Natural killer cell (primary cell): ENCODE measurements at places on chromosomes 16 and 17.

DNA sequence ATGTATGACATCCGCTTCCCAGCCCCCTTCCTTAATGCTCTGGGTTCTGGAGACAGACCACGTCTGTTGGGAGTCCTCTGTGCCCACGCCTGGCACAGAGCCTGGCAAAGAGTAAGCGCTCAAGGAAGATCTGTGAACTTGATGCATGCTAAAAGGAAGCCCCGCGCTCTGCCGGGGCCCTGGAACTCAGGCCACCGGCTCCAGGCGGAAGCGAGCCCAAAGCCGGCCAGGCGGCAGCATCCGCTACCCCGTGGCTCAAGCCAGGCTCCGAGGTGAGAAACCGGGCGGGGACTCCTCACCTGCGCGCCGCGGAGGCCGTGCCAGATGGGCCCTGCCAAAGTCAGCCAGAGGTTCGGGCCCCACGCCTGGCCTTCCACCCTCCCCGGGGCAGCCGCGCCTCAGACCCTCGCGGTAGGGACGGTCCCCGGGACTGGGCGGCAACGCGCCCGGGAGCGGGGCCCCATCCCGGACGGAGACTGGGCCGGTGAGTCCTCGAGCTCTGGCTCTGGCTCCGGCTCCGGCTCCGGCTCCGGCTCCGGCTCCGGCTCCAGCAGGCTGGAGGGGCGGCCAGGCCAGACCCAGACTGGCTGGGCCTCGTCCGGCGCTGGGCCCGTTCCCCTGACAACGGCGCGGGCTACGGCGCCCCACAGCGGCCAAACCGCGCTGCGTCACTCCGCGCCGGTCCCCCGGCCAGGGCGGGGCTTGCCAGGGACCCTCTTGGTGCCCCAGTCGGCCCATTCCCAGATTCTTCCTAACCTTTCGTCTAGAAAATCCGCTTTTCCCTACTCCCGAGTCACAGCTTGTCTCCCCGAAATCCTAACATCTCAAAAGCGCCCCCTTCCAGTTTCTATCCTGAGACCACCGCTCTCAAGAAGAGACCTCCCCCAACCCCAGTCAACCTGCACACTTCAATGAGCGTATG lies at the start of gene ZDHHC1:
Gene ZDHHC1 (minus strand): TSS at position 606 of the 922 bp plus-strand sequence. CDS start 8,702 bp downstream, outside the sequence.
- H3K4me1 ChIP-seq: peaks cover 8% of the 10 kb centered on the region
- no peaks in the 10 kb centered on the region for H3K36me3 ChIP-seq
- H3K27me3 ChIP-seq: peaks cover 2% of the 10 kb centered on the region
- peak; percentile 63 for DNase-seq
- peak within 1 kb of the TSS; percentile 39 for H3K4me3 ChIP-seq
- H3K27ac ChIP-seq: no peak within 1 kb of the TSS

GRCh38 chr16:81940781-81941560 lies 70.3 kb downstream of the SDR42E1 start:
- H3K36me3 ChIP-seq: peaks cover 85% of the 10 kb centered on the region
- peak; percentile 57 for DNase-seq
- no peak overlapping the region for H3K27ac ChIP-seq
- no peak overlapping the region for H3K4me3 ChIP-seq

DNA sequence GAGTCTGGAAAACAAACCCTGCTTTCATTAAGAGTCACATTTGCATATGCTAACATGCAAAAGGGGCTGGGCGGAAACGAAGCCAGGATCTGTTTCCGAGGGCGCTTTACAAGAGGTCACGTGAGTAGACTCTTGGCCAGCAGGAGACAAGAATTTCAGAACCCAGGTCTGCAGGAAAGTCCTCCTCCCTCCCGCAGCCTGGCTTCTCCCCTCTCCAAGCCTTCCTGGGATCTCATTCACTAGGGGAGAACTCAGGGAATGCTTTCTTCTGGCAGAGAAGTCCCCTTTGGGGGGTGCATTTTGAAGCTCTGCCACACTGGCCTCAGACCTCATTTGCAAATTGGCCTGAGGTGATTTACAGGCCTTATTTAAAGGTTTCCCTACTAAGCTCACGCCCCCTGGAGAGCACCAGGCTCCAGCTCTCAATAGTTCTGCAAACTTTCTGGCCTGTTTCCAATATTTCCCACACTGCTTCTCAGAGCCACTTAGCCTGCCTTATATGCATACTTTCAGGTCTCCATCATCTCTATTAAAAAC lies 57.2 kb upstream of the CACNG5 start:
- H3K27ac ChIP-seq: no peak overlapping the region
- H3K4me3 ChIP-seq: no peak overlapping the region
- no peak for DNase-seq

GRCh38 chr16:11168386-11169051 lies 87.5 kb downstream of the SOCS1 start:
- no peak overlapping the region for H3K27ac ChIP-seq
- no peak for DNase-seq
- H3K4me3 ChIP-seq: no peak overlapping the region
- H3K4me1 ChIP-seq: no peaks in the 10 kb centered on the region
- H3K36me3 ChIP-seq: peaks cover 10% of the 10 kb centered on the region

DNA sequence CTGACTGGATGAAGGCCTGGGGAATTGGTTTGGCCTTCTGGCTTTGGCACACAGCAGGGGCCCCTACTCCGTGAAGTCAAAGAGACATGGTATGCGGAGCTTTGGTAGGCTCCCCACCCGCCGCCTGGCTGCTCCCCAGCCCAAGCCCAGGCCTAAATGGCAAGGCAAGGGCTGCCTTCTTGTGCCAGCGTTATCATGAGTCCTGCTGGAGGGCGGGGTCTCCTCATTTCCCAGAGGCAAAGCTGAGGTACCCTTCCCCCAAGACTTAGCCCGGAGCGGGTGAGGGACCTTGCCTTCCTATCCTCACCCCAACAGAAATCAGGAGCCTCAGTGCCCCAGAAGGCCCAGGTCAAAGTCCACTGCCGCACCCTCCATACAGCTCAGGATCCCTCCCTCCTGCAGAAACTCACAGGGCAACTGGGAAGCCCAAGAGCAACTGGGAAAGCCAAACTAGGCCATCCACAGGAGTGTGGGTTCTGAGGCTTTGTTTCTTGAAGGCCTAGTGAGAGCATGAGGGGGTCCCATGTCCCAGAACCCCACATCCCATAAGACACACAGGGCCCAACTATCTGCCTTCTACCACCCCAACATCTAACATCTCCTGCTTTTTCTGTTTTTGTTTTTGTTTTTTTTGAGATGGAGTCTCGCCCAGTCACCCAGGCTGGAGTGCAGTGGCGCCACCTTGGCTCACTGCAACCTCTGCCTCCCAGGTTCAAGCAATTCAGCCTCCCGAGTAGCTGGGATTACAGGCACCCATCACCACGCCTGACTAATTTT lies 9.3 kb downstream of the PGAP3 start:
- H3K27ac ChIP-seq: peak overlapping the region; percentile 47
- no peak for DNase-seq
- peaks cover 6% of the 10 kb centered on the region for H3K36me3 ChIP-seq
- peaks cover 69% of the 10 kb centered on the region for H3K4me1 ChIP-seq
- no peaks in the 10 kb centered on the region for H3K27me3 ChIP-seq
- H3K4me3 ChIP-seq: no peak overlapping the region

DNA sequence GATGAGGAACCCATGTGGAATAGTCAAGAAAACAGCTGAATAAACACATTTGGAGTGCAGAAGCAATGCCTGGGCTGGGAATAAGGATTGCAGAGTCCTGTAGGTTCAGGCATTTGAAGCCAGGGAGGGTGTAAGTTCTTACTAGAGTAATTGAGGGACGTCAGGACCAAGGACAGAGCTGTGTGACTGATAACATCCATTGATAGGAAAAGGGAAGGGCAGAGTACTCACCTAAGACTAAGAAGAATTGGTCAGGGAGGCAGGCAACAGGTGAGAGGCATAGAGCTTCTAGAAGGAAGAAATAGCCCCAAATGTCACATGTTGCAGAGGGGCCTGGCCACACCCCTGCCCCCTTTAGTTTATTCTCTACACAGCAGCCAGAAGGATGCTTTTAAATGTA lies 79.8 kb upstream of the TMEM132E start:
- H3K27ac ChIP-seq: no peak overlapping the region
- no peaks in the 10 kb centered on the region for H3K36me3 ChIP-seq
- H3K4me3 ChIP-seq: no peak overlapping the region
- H3K4me1 ChIP-seq: no peaks in the 10 kb centered on the region
- no peaks in the 10 kb centered on the region for H3K27me3 ChIP-seq

GRCh38 chr16:67443265-67443664 lies 12.3 kb downstream of the HSD11B2 start:
- no peak for DNase-seq
- peaks cover 50% of the 10 kb centered on the region for H3K36me3 ChIP-seq

DNA sequence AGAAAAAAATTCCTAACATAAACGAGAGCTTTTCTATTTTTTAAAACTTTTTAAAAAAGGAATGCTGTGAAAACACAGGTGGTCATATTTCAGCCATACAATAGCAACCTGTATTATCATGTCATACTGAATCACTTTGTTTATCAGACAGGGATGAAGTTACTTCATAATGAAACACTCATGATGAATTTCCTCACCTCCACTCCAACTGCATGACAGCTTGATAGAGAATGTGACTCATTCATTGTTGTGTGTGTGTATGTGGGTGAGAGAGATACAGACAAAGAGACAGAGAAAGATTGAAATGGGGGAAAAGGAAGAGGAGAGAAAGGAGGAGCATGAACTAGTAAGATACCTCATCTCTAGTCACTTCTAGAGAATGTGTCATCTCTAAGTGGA lies 109.0 kb downstream of the SYCE1L start:
- no peaks in the 10 kb centered on the region for H3K36me3 ChIP-seq
- H3K27ac ChIP-seq: no peak overlapping the region
- H3K27me3 ChIP-seq: no peaks in the 10 kb centered on the region

DNA sequence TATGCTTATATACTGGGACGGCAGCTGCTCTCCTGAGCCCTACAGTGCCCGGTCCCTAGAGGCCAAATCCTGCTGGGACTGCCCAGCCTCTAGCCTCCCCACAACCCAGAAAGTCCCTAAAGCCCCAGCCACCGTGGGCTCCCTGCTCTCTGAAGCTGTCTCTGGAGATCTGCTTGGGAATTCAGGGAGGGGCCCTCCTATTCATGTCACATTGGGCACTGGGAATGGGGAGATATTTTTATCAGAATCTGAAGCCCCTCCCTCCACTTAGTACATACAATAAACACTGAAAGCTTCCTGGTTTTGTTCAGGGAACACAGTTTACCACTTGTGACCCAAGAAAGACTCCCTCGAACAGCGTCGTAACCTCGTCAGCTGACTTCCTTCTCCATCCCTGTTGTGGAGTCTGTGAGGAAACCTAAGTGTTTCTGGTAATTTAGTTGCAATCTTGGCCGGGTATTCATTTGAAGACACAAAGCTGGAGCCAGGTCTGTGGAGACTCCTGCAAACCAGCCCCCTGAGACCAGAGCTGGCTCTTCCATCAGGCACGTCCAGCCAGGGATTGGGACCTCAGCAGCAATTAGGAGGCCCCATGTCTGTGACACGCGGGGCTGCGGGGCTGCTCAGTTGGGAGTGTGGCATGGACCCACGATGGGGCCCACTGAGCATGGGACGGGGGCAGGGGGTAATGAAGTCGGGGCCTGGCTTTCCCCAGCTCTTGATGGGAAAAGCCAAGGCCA lies 38.5 kb downstream of the PGS1 start:
- H3K4me3 ChIP-seq: no peak overlapping the region
- DNase-seq: no peak
- H3K36me3 ChIP-seq: peaks cover 40% of the 10 kb centered on the region
- H3K27me3 ChIP-seq: no peaks in the 10 kb centered on the region
- no peak overlapping the region for H3K27ac ChIP-seq

GRCh38 chr17:31758646-31759045 lies 100.4 kb downstream of the COPRS start:
- no peaks in the 10 kb centered on the region for H3K27me3 ChIP-seq
- DNase-seq: no peak
- no peaks in the 10 kb centered on the region for H3K4me1 ChIP-seq
- H3K27ac ChIP-seq: no peak overlapping the region
- H3K36me3 ChIP-seq: no peaks in the 10 kb centered on the region
- no peak overlapping the region for H3K4me3 ChIP-seq

- H3K36me3 ChIP-seq: peaks cover 4% of the 10 kb centered on the region
- no peak overlapping the region for H3K4me3 ChIP-seq
- H3K27ac ChIP-seq: no peak overlapping the region
Measured at GRCh38 chr17:40813804-40814203, 8.6 kb downstream of the KRT10 start.

GRCh38 chr16:11297492-11298142 lies 16.5 kb upstream of the PRM1 start:
- no peak overlapping the region for H3K27ac ChIP-seq
- H3K4me1 ChIP-seq: peaks cover 28% of the 10 kb centered on the region
- peak; percentile 79 for DNase-seq

DNA sequence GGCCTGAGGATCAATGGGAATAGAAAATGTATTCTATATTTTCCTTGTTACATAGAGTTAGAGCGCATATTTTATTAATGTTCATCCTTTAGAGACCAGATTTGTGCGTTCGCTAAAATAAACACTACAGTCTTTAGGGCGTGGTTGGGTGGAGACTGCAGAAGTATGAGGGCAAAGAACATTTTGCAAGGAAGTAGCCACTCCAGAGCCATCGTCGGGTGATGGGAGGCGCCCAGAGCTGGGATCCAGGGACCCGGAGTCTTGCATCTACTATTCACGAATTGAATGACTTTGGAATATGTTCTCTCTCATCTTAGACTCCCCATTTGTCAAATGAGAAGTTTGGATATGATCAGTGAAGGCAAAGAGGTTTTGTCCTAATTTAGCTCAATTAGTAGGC lies 154.2 kb upstream of the IRX6 start:
- no peak overlapping the region for H3K27ac ChIP-seq
- no peaks in the 10 kb centered on the region for H3K36me3 ChIP-seq
- H3K4me3 ChIP-seq: no peak overlapping the region
- no peak for DNase-seq
- no peaks in the 10 kb centered on the region for H3K4me1 ChIP-seq

- no peak for DNase-seq
- H3K4me1 ChIP-seq: peaks cover 56% of the 10 kb centered on the region
- H3K27ac ChIP-seq: peak overlapping the region; percentile 50
- H3K27me3 ChIP-seq: no peaks in the 10 kb centered on the region
- no peak overlapping the region for H3K4me3 ChIP-seq
- H3K36me3 ChIP-seq: no peaks in the 10 kb centered on the region
Measured at GRCh38 chr16:87495578-87496446, 3.0 kb upstream of the ZCCHC14 start.

- peaks cover 36% of the 10 kb centered on the region for H3K4me1 ChIP-seq
- H3K27ac ChIP-seq: peak overlapping the region; percentile 5
- peaks cover 17% of the 10 kb centered on the region for H3K27me3 ChIP-seq
- peak overlapping the region; percentile 29 for H3K4me3 ChIP-seq
Measured at GRCh38 chr17:48024149-48025039, 13.2 kb downstream of the COPZ2 start.

- no peak overlapping the region for H3K27ac ChIP-seq
- H3K4me1 ChIP-seq: peaks cover 12% of the 10 kb centered on the region
- H3K27me3 ChIP-seq: no peaks in the 10 kb centered on the region
- no peaks in the 10 kb centered on the region for H3K36me3 ChIP-seq
Measured at GRCh38 chr17:10226930-10227695, 28.7 kb upstream of the GAS7 start.
